ENCODE measurements at places on chromosomes 1 and 21.

GRCh38 chr1:52857443-52857842, 14.9 kb downstream of the ZYG11A start:
- no peak for DNase-seq

GRCh38 chr1:153652805-153653500, 5.5 kb upstream of the SNAPIN start:
- no peak for DNase-seq

GRCh38 chr1:156502894-156503697, 2.5 kb upstream of the MEF2D start:
- DNase-seq = peak; percentile 65

- DNase-seq = no peak
Observed at GRCh38 chr1:71660411-71660810, 579.6 kb upstream of the ZRANB2 start.

DNA sequence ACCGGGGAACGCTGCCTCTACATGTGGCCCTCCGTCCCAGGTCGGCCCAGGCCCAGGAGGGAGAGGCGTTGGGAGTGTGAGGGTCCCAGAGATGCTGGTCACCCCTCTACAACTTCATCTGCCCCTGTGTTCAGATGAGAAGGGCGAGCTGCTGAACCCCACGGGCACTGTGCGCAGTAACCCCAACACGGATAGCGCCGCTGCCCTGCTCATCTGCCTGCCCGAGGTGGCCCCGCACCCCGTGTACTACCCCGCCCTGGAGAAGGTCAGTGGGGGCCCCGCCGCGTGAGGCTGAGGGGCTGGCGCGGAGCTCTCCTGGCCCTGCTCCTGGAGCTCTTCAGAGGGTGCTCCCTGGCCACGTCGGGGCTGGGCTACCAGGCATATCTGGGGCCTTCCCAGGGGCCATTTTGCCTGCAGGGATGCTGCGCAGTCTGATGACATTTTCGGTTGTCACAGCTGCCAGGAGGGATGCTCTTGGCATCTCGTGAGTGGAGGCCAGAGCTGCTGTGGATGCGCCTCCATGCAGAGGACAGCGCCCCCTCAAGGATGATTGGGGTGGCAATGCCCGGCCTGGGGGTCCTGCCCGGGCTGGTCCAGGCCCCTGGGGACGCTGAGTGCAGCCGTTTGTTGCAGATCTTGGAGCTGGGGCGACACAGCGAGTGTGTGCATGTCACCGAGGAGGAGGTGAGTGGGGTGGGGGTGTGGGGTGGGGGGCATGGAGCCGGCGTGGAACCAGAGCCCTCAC, 68.6 kb downstream of the PIK3CD start:
- DNase-seq = no peak

GRCh38 chr21:32567626-32568025, 17.7 kb downstream of the TCP10L start:
- no peak for DNase-seq

GRCh38 chr1:118739501-118739900, 248.6 kb downstream of the TBX15 start:
- DNase-seq = no peak

DNA sequence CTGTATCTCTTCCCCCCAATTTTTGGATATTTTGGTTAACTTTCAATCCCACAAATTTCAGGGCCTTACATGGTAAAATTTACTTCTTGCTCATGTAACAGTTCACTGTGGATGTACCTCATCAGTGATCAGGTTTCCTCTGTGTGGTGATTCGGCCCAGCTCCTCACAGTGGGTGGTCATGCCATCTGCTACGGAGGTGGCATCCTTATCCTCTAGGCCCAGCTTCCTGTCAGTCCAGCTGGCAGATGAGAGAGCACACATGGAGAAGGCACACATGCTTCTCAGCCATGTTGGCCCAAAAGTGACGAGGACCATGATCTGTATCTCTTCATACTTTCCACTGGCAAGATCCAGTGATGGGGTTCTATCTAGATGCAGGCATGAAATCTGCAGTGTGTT, 27.2 kb downstream of the PCBP3 start:
- DNase-seq = no peak

GRCh38 chr1:48576565-48576964, 104.6 kb upstream of the SPATA6 start:
- no peak for DNase-seq

Data from smooth muscle cell of the brain vasculature (primary cell).